ENCODE measurements at places on chromosomes 3 and 15.

- no peak for DNase-seq
These were observed 21.0 kb upstream of the FGD5 start for GRCh38 chr3:14797731-14798130.

DNA sequence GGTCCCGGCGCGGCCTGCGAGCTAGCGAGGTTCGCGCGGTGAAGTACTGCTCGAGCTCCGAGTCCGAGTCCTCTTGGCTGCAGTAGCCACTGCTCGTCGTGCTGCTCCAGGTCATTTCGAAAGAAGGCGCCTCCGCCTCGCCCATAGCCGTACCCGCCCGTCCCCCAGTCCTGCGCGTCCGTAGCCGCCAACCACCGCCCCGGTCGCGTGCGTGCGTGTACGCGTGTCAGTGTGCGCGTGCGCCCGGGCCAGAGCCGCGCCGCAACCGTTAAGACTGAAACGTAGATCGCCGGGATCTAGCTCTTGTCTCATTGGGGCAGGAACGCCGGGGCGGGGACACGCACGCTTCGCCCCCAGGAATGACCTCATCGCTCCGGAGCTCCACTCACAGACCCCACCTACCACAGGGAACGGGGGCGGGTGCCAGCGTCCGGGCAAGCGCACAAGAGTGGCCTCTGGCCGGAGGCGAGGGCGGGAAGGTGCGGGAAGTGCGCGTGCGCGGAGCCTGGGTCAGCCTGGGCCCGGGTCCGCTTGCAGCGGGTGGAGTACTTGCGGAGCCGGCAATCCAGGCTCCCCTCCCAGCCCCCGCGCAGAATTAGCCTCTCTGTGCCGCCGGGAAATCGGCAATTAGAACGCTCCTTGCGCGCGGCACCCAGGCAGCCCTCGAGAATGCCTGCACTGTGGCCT is 3.3 kb downstream of the RASSF1 start:
- peak; percentile 98 for DNase-seq

DNA sequence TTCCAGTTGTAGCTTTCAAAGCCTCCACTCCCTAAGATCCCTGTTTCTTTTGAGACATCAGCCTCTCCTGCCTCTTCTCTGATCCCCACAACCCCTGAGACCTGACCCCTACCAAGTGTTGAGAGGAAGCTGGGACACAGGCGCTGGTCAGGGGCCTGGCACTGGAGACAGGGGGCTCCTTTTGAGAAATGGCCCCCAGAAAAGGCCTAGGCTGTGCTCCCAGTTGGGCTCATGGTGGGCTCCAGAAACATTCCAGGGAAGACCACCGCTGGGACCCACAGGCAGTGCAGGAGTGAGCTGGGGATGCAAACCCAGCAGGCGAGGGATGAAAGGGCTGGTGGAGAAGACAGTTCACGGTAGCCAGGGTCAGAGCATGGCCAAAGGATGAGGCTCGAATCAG is 16.6 kb downstream of the SSUH2 start:
- DNase-seq: no peak

GRCh38 chr15:58568157-58568571 is 136.4 kb downstream of the LIPC start:
- no peak for DNase-seq

GRCh38 chr3:188348435-188349244 is 194.7 kb downstream of the LPP start:
- peak; percentile 22 for DNase-seq

DNA sequence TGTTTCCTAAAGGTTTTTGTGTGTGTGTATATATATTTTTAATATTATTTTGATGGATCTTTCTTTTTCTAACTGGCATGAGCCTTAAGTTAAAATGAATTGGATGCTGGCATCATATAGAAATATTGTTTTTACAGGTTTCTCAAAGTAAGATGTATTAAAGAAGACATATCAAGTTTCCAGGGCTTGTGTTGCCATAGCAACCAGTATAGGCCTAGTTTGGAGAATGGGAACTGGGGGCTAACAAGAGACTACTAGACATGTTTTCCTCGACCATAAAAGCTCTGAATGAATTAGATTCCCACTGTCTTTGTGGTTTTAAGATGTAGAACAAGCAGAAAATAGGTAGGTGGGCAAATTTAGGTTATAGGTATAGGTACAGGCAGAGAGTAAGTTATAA is 771.4 kb downstream of the TUSC7 start:
- DNase-seq: no peak

- DNase-seq: no peak
These were observed 164.1 kb upstream of the SLC2A2 start for GRCh38 chr3:171190668-171191067.

- no peak for DNase-seq
These were observed 532.9 kb upstream of the IL12A start for GRCh38 chr3:159455741-159456181.

GRCh38 chr15:87874896-87875711 is 381.4 kb downstream of the NTRK3 start:
- DNase-seq: no peak

DNA sequence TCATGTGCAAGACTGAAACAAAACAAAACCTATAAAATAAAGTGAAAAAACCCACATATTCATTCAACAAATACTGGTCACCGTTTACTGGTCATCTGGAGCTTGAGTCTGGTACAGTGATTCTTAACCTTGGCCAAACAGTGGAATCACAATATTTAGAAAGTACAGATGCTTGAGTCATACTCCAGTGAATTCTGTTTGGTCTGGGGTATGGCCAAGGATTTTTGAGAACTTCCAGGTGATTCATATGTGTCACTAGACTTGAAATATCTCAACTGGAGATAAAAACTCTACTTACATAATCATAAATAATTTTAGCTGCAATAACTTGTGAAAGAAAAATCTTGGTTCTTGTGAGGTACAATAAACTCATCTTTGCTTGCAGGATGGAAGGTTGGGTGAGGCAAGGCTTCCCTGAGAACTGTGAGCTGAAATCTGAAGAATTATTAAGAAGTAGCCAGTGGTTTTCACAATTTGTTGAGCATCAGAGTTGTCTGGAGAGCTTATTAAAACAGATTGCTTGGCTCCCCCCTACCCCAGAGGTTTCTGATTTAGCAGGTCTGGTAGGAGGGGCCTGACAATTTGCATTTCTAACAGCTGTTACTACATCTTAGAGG is 9.6 kb downstream of the NEK11 start:
- no peak for DNase-seq

DNA sequence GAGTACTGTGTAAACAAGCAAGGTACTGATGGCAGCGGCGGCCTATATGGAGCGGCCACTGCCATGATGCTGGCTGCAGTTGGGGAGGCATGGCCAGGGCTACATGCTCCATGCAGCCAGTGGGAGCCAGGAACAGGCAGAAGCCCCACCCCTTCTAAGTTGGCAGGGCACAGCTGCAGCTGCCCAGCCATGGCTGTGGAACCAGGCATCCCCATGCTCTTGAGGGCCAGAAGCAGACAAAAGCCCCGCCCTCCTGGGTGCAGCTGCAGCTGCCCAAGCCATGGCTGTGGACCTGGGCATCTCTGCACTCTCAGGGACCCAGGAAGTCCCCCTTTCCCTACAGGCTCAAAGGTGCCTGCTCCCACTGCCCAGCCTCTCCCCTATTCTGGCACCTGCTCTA is 150.9 kb downstream of the FMN1 start:
- DNase-seq: no peak

- DNase-seq: no peak
These were observed 160.9 kb upstream of the GALNT15 start for GRCh38 chr3:16013568-16013967.

- DNase-seq: no peak
These were observed 89.4 kb downstream of the KCNAB1 start for GRCh38 chr3:156209631-156210335.

GRCh38 chr15:74451322-74451721 is 9.6 kb downstream of the UBL7 start:
- no peak for DNase-seq

DNA sequence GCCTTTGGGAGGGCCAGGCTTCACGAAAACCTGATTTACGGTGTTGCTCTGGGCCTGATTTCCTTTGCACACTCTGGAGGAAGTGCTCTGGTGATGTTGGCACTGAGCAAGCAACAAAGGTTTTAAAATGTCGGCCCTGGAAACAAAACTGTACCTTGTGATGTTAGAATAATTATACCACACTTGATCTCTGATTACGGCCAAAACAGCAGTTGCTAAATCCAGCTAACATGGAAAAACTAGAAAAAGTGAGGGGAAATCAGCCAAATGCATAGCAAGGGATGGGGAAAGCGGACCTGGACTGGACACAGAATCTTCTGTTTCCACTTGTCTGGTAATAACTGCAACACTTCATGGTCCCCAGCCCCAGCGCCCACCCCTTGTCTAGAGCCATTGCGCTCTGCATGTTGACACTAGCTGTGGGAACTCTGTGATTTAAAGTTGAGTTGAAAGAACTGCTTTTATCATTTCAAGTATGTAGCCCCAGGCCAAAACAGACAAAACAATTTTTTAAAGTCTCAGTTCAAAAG is 120.1 kb downstream of the VGLL4 start:
- DNase-seq: no peak

GRCh38 chr15:25905140-25905539 is 42.0 kb upstream of the ATP10A start:
- DNase-seq: no peak

DNA sequence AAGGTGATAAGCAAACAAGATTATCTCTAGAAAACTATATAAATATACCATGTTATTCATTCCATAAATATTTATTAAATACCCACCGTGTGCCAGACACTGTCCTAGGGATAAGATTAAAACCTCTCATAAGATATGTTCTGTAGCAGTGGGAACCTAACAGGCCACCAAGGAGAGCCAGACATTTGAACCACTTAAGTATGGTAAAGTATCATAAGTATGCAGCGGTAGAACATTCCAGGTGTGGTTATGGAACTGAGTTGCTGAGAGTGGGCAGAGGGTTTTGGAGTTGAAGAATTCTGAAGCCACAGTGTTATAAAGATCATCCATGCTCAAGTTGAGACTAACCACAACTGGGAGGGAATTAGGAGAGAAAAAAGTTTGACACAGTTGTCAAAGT is 14.7 kb downstream of the FILIP1L start:
- DNase-seq: no peak

- DNase-seq: no peak
These were observed 9.5 kb downstream of the NECTIN3 start for GRCh38 chr3:111081008-111081545.

GRCh38 chr3:72411843-72412242 is 436.4 kb downstream of the SHQ1 start:
- no peak for DNase-seq

- no peak for DNase-seq
These were observed 14.8 kb downstream of the DOCK3 start for GRCh38 chr3:50689558-50689957.

DNA sequence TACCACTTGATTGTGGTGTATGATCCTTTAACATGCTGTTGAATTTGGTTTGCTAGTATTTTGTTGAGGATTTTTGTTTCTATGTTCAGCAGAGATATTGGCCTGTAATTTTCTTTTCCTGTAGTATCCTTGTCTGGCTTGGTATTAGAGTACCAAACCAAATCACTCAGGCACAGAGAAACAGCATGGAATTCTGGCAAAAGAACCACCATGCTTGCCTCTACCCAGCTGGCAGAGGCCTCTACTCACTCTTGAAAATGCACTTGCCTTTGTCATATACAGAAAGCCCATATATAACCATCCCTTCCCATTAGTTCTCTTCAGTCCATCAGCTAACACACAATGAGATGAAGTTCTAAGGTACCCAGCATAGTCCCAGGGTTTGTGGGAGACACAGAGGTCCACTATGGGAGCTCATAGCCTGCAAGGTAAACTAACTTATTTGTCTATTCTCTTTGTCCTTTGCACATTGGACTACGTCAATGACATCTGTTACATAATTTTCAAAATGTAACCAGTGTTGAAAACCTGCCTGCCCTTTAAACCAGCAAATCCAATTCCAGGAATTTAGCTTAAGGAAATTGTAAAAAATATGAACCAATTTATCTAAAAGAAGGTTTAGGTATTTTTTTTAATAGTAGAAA is 82.1 kb upstream of the POMGNT2 start:
- no peak for DNase-seq

- no peak for DNase-seq
These were observed 15.1 kb upstream of the RFTN1 start for GRCh38 chr3:16528581-16528993.

DNA sequence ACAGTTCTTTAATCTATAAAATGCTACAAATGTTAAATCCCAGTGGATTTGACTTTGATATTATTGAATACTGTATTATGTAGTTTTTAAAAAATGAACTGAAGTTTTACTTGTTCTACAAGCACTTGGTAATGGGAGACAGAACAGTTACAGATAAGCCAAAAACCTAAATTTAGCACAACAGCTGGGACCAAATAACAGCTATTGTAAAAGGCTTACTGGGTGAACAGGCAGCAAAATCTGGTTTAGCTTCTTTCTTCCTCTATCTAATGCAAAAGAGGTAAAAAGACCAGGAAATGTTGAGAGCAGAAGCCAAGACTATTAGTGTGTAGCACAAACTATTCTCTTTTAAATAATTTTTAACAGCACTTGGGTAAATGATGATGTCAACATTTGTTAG is 1.6 kb upstream of the ATOSA start:
- DNase-seq: no peak

DNA sequence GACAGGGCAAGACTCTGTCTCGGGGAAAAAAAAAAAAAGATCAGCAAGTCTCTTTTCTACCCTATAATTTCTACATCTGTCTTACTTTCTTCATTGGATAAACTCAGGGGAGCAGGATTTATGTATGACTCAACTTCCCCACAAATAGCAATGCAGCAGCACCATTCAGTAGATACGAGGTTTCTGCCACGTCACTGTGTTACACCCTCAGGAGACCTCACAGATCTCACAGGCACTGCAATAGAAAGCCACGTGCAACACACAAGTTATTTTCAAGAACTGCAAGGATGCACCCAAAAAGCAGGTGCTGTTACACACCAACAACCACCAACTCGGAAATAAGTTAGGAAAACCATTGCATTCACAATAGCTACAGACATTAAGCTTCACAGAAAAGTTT is 30.2 kb downstream of the TSPAN3 start:
- no peak for DNase-seq

DNA sequence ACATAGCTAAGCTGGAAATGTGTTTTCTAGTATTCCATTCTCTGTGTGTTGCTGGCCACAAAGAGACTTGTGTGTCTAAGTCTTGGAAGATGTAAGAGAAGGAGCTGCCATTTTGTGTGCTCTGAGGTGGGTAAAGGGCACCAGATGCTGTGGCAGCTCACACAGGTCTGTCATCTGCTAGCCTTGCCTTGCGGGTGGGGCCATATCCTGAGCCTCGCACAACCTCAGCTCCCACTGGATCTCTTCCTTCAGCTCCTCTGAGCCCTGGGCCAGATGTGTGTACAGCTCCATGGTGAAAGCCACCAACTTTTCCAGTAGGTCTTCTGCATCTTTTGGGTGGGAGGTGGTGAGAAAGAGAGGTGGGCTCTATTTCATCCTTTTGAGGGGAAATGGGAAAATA is 6.7 kb upstream of the TMC3 start:
- no peak for DNase-seq

- DNase-seq: no peak
These were observed 95.0 kb upstream of the CCDC80 start for GRCh38 chr3:112735926-112736325.

- no peak for DNase-seq
These were observed 70.2 kb downstream of the FOXB1 start for GRCh38 chr15:60074181-60074885.

Data from renal cortex interstitium (tissue), 15 donors.